ENCODE measurements at places on chromosomes 7 and 10. TPM values are rescaled to one million over a fixed set of nuclear protein-coding genes. Genes with fewer than 3 reads are reported as not detected.

Gene PALD1
- 0.18 TPM for total RNA-seq

Gene AZGP1
- not detected for total RNA-seq

Gene AKR1C1
- 116 TPM for total RNA-seq

Gene FAM25A
- not detected for total RNA-seq

Gene SUN3
- total RNA-seq: not detected

Gene OR13A1
- not detected for total RNA-seq
